ENCODE measurements at places on chromosomes 12 and 14. TPM values are rescaled to one million over a fixed set of nuclear protein-coding genes. Genes with fewer than 3 reads are reported as not detected.

Gene HHIPL1
- 3.2 TPM for total RNA-seq

Gene CNPY2
- 79.3 TPM for total RNA-seq

Gene OR6C76
- total RNA-seq, result not detected

Gene NUBPL
- 12.0 TPM for total RNA-seq

Gene AGAP2
- total RNA-seq, result 2.7 TPM

Gene RAD51B
- 20.9 TPM for total RNA-seq

Gene TAS2R19
- 6.8 TPM for total RNA-seq

Measured in mucosa of descending colon (tissue), 3 donors.